ENCODE measurements at places on chromosomes 3 and 15.
A peak's percentile ranks its signal among the peaks of the same experiment; 100 is the strongest.

- DNase-seq = no peak
Measured at GRCh38 chr15:47846128-47846868, 129.0 kb downstream of the SEMA6D start.

- no peak for DNase-seq
Measured at GRCh38 chr3:179438841-179439240, 12.4 kb downstream of the GNB4 start.

DNA sequence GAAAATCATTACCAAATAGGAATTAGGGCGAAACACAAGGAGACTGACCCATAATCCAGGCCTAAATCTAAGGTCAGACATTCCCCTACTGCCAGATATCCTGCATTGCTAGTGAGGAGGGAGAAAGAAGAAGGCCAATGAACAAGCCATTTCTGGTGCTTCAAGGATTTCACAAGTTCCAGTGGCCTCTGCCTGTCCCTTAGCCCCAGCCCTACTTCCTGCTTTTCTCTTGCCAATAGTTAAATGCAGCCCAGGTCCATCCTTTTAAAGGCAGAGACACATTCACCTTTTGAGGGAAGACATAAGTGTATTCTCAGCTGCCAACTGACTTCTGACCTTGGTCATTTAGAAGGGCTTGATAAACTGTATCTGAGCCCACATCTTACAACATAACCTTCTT is 135.8 kb downstream of the ZNF621 start:
- DNase-seq = no peak

- DNase-seq = no peak
Measured at GRCh38 chr3:48715174-48715800, 1.7 kb downstream of the IP6K2 start.

- DNase-seq = no peak
Measured at GRCh38 chr3:134729649-134730048, 65.4 kb upstream of the EPHB1 start.

DNA sequence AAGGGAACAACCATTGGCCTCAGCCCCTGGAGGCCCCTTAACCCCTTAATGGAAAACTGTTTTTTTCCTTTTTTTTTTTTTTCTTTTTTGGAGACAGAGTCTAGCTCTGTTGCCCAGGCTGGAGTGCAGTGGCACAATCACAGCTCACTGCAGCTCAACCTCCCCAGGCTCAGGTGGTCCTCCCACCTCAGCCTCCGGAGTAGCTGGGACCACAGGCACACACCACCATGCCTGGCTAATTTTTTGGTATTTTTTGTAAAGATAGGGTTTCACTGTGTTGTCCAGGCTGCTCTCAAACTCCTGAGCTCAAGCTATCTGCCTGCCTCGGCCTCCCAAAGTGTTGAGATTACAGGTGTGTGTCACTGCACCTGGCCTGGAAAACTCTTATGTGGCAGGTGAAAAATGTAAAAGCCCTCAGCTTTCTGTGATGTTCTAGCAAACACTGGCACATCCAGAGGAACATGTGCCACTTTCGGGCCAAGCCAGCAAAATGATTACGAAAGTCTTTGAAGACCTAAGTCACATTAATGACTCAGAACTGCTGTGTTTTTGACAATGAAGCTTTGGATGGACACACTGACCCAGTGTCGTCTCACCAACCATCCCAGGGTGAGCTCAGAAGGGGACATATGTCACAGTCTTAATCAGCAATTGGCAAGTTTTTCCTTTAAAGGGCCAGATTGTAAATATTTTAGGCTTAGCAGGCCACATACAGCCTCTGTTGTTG is 189.3 kb upstream of the TPM1 start:
- DNase-seq = no peak

- no peak for DNase-seq
Measured at GRCh38 chr3:3851621-3852323, 52.5 kb downstream of the LRRN1 start.

GRCh38 chr15:52021128-52021671 is 2.2 kb downstream of the MAPK6 start:
- DNase-seq = peak; percentile 31

GRCh38 chr3:168823466-168823865 is 727.7 kb upstream of the GOLIM4 start:
- DNase-seq = no peak

GRCh38 chr3:148227534-148227933 is 470.2 kb upstream of the AGTR1 start:
- DNase-seq = no peak

GRCh38 chr3:116337229-116337628 is 108.1 kb downstream of the LSAMP start:
- DNase-seq = no peak

- DNase-seq = no peak
Measured at GRCh38 chr15:28192772-28193171, 93.7 kb upstream of the OCA2 start.
